Hypothalamus (tissue), 51 donors: ENCODE measurements at places on chromosomes 5 and 9.

GRCh38 chr5:17203329-17204132, 13.9 kb upstream of the BASP1 start:
- DNase-seq = no peak

DNA sequence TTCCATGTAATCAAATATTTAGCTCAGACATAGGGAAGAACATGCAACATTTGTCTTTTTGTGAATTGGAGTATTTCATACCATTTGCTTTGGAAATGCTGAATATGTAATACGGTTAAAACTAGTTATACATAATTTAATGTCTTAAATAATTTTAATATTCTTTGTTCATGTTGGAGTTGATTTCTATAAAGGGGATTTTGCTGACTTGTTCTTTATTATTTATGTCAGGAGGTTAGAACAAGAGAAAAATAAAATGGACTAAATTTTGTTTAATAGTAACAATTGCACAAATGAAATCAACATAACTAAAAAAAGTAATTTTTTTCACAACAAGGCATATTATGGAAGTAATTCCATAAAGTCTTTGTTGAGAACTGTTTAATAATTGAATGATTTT, 170.0 kb upstream of the CDH18 start:
- no peak for DNase-seq

GRCh38 chr5:33539212-33539611, 98.4 kb downstream of the TARS1 start:
- DNase-seq = no peak

DNA sequence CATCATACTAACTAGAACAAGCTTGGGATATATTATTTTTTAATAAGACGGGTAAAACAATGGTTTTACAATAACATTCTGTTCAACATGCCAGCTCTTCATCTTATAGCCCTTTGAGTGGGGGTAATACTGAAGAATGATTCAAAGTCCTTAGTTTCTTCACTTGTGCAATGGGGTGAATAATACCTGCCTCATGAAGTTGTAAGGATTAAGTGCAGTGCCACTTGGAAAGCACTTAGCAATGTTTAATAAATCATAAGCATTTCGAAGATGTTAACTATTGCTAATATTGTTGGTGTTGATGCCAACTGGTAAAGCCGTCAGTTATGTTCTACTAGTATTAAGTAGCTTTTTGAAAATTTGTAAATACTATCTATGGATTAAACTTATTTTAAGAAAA, 38.0 kb downstream of the TNPO1 start:
- DNase-seq = no peak

DNA sequence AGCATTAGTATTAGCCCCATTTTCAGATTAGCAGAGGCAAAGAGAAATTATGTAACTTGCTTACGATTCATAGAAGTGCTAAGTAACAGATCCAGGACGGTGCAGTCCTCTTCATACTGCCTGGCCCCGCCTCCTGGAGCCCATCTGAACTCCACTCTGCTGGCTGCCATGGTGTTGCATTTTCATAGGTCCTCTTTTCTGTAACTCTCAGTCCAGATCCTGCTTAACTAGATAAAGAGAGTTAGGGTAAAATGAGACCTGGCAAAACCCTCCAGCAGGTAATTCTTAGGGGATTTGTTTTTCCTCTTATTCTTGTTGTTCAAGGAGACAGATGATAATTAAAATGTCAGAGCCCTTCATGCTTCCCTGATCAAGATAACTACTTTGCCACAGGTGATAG, 135.1 kb upstream of the EFNA5 start:
- DNase-seq = no peak
